ENCODE measurements at places on chromosomes 4 and X. TPM values are rescaled to one million over a fixed set of nuclear protein-coding genes. Genes with fewer than 3 reads are reported as not detected.

TRAM1L1 gene
- total RNA-seq = 0.21 TPM

NPY2R gene
- 1.6 TPM for total RNA-seq

DACH2 gene
- not detected for total RNA-seq

TMPRSS11B gene
- not detected for total RNA-seq

DNA sequence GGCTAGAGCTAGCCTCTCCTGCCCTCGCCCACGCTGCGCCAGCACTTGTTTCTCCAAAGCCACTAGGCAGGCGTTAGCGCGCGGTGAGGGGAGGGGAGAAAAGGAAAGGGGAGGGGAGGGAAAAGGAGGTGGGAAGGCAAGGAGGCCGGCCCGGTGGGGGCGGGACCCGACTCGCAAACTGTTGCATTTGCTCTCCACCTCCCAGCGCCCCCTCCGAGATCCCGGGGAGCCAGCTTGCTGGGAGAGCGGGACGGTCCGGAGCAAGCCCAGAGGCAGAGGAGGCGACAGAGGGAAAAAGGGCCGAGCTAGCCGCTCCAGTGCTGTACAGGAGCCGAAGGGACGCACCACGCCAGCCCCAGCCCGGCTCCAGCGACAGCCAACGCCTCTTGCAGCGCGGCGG, at the start of gene AR:
Gene AR, plus strand, starts transcription at position 204 of the 400 bp plus-strand sequence. CDS start 1,126 bp downstream, outside the sequence.
- DNase-seq = no peak

DNA sequence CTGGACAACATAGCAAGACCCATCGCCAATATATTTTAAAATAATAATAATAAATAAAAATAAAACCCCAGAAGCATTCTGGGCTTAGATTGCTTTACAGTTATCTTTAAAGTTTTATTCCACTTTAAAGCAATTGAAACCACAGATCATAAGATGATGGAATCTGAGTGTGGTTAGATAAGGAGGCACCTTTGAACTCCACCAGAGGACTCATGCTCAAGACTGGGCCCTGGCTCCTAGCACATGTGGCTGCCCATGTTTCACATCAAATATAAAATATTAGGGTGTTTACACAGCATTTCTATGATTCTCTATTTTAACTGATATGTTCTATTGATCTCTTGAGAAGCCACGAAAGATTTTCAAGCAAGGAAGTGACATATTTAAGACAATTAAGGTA, 52.6 kb upstream of the BBS12 start:
- DNase-seq = no peak

DNA sequence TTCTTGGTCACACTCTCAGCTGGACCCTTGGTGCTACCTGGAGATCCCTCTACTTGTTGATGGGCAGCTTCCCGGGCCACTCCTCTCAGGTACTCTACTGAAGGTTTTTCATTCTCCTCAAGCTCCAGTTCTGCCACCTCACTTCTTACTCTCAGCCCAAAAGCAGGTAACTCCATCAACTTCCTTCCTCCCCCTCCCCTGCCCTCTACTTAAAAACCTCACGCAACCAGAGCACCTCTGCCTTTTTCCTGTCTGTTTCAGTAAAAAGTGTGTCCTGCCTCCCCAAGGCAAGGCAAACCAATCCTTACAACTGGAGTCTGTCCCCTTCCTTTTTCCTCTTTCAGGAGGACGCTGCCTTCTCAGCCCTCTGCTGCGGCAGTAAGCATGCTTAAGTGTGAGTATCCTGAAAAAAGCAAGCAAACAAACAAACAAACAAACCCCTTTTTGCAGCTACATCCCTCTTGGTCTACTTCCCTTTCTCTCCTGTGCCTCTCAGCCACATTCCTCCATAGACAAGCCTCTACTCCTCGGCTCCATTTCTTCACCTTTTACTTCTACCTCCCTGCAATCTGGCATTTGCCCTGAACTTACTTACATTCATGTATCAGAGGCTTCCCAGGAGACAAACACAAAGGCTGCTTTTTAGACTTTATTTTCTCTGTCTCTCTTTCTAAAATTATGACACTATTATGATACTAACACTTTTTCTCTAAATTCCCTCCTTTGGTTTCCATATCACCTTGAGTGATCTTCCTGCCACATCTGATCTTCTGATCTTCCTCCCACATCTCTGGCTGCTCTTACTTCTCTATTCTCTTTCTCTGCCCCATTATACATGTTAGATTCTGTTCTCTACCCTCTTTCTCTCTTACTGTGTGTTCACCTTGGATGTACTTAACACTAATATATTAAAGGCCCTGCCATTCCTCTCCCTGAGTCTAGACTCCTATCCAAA, 5.4 kb downstream of the ALPK1 start:
- DNase-seq = no peak

Data from left colon (tissue), 2 donors.